ENCODE measurements at places on chromosomes 6 and 20.

- no peak for DNase-seq
These were observed 70.8 kb upstream of the IYD start for GRCh38 chr6:150298030-150298380.

DNA sequence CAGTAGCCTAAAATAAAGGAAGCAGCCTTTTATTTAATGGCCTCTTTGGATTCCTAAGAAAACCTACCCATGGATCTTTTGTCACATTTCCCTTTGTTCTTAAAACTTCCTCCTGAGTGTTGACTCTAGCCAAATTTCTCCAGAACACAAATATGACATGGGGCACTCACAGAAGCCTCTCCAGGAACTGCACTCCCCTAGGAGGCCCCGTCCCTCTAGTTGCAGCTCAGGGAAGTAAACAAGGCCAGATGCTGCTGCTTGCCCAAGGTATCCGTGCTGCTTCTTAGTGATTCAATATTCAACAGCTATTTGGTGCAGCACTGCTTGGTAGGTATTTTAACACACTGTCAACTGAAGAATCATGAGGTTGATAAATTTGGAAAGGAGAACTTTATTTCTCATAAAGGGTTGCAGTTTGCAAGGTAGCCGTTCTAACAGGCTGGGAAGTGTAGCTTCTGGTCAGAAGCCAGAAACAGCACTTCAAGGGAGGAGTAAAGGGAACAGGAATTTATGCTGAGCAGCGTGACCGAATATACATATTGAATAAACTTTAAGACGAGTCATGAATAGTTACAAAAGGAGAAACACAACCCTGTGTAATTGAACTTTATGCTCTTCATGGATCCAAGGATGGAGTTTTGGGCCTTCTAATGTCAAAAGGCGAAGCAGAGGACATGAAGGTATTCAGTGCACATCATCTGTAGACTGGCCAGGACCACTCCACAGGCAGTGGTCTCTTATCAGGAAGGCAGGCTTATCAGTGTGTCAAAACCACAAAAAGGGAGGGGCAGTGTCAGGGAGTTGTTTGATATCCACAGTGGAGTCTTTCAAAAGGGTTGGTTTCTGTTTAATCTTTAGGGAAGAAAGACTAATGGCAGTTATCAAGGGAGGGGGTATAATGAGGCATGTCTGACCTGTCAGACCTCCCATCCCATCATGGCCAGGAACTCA, 63.3 kb downstream of the CD24 start:
- no peak for DNase-seq

GRCh38 chr20:58407201-58407873, 18.3 kb downstream of the VAPB start:
- DNase-seq: no peak

GRCh38 chr6:110708295-110708950, 106.8 kb downstream of the CDK19 start:
- DNase-seq: no peak

GRCh38 chr6:26593278-26594130, 3.2 kb upstream of the ABT1 start:
- no peak for DNase-seq

- peak; percentile 87 for DNase-seq
These were observed 28.1 kb downstream of the PDYN start for GRCh38 chr20:1965520-1966351.

DNA sequence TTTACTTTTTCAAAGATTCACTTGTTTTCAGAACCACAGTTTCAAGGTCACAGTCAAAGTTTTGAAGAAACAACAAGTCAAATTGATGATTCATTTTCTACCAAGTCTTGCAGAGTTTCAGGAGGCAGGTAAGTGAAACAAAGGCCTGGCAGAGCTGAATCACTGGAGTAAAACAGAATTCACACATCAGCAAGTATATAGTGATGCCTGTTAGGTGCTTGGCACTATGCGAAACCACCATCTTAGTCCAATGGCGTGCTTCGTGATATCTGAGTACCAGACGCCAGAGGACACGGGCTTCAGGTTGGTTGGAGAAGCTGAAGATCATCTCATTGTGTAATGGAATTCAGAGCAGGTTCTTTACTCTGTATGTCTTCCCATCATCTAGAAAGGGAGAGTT, 75.9 kb downstream of the RTN4IP1 start:
- DNase-seq: no peak

DNA sequence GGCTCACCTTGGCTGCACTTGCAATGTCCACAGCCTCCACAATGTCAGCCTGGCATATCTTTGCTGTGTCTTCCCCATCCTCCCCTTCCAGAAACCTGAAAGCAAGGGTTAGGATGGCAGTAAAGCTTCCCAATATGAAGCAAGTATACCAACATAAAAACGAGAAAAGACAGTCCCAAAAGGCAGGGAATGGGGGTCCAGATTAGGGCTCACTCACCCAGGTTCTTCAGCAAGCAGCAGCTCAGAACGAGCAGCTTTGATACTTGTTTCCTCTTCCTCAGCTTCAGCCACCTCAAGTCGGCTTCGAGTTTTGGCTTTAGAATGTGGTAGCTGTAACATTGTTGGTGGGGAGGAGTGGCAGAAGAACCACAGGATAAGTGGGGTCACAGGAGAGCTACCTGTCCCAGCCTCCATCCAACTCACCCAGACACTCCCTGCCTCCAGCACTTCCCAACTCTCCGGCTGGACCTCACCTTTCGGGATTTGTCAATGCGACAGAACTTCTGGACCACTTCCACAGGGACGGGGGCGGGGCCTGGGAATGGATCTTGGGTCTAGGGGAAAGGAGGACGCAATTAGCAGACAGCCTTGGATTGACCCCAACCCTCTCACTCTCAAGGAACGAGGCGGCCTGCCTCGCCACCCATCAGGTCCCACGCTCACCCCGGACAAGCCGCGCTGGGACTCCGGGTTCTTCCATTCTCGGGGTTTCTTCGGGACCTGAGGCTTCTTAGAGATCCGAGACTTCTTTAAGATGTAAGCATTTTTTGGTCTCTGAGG, 708 bp downstream of the WDR46 start:
- DNase-seq: no peak

DNA sequence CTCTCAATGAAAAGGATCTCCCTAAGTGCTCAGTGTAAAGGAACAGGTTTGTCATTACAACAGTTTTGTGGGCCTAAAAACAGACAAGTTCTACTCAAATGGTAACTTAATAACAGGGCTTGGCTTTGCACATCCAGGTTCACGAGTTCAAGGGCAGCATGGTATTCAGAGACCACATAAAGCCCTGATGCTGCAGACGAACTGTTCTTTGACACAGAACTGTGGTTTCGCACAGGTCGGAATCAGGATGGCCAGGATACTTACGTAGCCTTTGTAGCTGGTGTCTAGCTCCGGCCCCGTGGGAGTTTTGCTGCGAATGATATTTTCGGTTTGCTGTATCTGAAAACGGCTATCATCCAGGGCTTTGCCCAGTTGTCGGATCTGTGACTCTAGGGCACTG, 335.9 kb downstream of the ESR1 start:
- no peak for DNase-seq

GRCh38 chr20:56769921-56770600, 141.0 kb downstream of the TFAP2C start:
- no peak for DNase-seq

DNA sequence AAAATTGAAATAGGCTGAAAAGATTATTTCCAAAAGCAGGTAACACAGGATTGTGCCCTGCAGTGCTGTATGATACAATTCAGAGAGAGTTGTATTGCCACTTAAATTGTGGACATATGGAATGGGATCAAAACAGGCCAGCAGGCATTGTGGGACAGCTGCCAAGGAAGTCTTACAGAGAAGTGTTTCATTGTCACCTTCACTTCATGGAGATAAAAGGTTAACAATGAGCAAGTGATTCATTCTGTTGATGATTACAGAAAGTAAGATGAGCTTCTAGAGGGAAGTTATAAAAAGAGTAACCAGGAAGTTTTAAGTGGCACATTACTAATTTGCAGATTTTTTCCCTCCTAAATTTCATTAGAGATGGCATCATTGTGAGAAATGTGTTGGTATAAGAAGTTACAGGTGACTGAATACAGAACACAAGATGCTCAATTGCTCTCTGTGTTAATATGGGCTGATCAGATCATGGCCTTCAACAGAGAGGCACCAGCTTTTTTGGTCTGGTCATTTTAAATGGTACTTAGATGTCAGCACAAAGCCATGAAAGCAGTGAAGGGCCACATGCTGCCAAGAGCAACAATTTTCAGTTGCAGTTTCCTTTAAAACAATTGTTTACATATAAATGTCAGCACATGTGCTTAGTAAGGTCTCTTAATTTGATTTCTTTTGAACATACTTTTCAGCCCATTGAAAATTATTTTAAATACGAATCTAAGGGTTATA, 402.5 kb upstream of the FKBP1C start:
- DNase-seq: no peak

DNA sequence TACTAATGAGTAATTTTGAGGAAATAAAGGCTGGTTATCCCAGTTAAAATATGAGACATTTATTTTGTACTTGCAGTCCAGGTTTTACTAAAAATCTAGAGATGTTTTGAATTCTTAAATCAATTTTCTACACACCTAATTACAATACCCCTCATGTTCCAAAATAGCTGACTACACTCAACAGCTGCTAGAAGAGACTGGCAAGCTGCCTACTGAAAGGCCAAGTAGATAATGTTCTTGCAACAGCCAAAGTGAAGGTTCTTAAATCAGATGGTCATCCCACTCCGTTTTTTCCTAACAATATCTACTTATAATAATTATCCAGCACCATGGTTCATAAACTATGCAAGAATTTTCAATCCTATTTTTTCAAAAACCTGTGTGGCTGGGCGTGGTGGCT, 69.0 kb downstream of the DTNBP1 start:
- no peak for DNase-seq

- peak; percentile 53 for DNase-seq
These were observed 32.4 kb downstream of the NQO2 start for GRCh38 chr6:3031857-3032640.

DNA sequence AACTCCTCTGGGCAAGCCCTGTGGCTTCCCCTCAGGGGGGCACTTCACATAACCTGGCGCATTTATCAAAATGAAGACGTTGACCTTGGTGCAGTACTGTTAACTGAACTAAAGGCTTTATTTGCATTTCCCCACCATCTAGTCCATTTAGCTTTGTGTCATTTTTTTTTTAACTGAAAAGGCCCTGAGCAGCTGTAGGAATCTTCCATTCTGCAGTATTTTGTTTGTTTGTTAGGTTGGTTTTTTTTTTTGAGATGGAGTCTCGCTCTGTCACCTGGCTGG, 10.7 kb downstream of the TMEM181 start:
- DNase-seq: no peak

DNA sequence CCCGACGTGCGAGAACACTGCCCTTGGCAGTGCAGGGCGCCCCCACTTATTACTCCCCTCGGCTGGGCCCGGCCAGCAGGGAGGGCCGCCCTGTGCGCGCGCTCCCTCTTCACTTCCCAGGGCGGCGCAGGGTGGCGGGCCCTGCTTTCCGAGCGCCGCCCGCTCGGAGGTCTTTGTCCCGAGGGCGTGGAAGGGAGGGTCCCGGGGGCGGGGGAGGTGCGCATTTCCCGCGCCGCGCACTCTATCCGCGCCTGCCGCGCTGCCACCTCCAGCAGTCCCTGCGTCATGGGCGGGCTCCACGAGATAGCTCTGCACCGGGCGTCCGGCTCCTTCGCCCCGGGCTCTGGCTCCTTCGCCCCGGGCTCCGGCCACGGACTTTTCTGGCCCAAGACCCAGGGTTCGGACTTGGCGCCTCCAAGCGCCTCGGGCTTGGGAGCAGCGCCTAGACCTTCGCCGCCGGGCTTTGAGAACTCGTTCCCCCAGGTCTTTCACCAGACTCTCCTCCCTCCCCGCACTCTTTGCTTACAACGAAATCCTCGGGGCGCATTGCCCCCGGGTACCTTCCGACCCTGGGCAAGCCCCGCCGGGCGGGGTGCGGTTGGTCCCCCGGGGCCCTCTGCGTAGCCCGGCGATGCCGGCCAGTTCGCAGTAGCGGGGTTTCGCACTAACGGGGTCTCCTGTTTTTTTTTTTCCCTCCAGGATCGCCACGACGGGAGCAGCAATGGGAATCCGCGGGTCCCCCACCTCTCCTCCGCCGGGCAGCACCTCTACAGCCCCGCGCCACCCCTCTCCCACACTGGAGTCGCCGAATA, 1.6 kb downstream of the TFAP2C start:
- DNase-seq: no peak

- DNase-seq: no peak
These were observed 7.5 kb upstream of the PHACTR1 start for GRCh38 chr6:12709116-12709515.

DNA sequence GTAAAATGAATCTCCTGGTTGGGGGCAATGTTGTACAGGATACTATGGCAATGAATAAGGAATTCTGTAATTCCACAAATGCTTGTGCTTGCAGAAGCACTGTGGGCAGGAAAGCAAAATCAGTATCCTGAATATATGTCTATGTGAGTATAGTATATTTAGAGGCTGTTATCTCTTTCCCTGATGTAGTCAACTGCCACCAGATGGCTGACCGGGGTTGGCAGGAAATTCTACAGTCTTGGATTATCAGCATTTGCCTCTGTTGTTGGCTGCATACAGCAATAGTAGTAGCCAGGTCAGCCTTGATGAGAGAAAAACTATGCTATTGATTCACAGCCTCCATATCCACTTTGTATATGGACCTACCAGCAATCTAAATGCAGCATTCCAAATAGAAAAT, 425.1 kb upstream of the JAG1 start:
- no peak for DNase-seq

GRCh38 chr6:69542494-69542893, 254.3 kb downstream of the LMBRD1 start:
- no peak for DNase-seq

DNA sequence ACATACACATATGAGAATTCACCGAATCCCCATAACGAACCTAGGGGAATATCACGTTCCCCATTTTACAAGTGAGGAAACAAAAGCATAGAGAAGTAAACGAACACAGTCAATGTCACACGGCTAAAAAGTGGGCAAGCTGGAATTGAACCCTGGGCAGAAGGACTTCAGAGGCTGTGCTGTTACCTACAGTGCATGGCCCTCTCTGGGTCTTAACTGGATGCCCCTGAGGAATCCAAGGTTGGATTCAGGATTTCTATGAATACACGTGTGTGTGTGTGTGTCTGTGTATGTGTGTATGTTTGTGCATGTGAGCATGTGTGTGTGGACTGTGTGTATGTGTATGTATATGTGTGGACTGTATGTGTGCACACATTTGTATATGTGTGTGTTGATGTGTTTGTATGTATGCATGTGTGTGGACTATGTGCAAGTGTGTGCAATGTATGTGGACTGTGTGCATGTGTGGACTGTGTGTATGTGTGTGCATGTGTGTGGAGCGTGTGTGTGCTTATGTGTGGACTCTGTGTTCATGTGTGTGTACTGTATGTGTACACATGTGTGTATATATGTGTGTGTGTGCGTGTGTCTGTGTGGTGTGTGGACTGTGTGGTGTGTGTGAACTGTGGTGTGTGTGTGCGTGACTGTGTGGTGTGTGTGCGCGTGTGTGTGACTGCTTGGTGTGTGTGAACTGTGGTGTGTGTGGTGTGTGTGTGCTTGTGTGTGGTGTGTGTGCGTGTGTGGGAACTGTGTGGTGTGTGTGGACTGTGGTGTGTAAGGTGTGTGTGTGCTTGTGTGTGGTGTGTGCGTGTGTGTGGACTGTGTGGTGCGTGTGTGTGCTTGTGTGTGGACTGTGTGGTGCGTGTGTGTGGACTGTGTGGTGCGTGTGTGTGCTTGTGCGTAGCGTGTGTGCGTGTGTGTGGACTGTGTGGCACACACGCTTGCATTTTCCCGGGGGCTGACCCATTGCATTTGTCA, 49.0 kb downstream of the HNF4A start:
- DNase-seq: no peak
